NCI-H510A (cell line): ENCODE measurements at places on chromosomes 1 and 21.

- DNase-seq, result no peak
Measured at GRCh38 chr1:192183788-192184187, 25.5 kb downstream of the RGS18 start.

GRCh38 chr1:119573886-119574285, 66.9 kb downstream of the HSD3B1 start:
- no peak for DNase-seq

GRCh38 chr1:87225171-87225570, 103.5 kb upstream of the LMO4 start:
- DNase-seq, result no peak

DNA sequence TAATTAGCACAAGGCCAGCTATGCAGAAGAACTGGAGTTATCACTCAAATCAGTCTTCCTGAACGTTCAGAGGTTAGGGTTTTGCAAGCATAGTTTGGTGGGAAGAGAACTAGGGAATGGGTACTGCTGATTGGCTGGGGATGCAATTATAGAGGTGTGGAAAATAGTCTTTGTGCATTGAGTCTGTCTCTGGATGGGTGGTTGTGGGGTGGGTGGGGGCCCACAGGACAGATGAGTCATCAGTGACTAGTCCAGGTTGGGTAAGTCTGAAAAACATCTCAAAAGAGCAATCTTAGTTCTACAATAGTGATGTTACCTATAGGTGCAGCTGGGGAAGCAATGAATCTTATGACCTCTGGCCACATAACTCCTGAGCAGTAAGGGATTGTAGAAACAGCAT, 89.7 kb upstream of the HMCN1 start:
- DNase-seq, result no peak

DNA sequence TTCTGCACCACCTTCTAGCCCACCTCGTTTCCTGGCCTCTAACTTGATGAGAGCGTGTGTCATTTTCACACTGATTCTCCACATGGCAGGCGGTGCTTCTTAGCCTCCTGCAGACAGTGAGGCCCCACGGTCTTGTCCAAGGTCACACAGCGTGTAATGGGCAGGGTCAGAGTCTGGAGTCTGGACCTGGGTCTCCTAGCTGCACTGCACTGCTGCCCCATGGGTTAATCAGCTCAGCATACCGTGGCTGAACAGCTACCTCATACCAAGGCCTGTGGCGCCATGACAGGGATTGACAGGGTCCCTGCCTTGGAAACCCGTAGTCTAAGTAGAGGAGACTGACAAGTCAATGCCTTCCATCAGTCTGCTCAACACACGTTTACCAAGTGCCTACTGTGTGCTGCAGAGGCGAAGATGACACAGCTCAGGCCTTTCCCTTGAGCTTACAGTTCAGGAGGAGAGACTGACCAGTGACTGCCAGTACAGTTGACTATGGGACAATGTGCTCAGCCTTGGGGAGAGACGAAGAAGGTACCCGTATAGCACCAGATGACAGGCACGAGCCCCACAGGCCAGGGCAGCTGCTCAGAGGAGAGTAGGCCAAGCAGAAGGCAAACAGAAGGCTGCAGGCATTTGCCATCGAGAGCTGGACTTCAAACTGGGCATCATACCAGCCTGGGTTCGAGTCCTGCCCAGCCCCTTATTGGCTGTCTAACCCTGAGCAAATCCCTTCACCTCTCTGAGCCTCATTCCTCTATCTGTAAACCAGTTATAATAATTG, 5.5 kb downstream of the PCSK9 start:
- no peak for DNase-seq
